GM19239 (cell line): ENCODE measurements at places on chromosomes 3 and 15.

DNA sequence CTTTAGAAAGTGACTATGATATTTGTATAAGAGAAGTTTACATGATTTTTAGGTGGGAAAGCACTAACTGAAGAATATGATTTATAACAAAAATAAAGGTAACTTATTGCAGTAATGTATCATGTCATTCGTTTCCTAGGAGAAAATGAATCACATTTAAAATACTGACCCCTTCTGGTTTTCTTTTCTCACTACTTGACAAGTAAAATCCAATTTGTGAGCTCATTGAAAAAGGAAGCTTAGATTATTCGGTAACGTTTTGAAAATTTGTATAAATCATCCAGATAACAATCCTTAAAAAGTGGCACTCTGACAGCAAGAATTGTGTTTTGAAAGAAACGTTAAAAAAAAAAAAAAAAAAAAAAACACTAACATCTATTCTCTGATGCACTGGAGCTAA, 39.0 kb downstream of the NSUN3 start:
- no peak for DNase-seq

GRCh38 chr3:193851941-193852674, 259.1 kb downstream of the OPA1 start:
- DNase-seq, result no peak

GRCh38 chr3:76585794-76586392, 454.0 kb upstream of the ROBO2 start:
- DNase-seq, result no peak

GRCh38 chr15:76674883-76675282, 230.3 kb downstream of the SCAPER start:
- no peak for DNase-seq

DNA sequence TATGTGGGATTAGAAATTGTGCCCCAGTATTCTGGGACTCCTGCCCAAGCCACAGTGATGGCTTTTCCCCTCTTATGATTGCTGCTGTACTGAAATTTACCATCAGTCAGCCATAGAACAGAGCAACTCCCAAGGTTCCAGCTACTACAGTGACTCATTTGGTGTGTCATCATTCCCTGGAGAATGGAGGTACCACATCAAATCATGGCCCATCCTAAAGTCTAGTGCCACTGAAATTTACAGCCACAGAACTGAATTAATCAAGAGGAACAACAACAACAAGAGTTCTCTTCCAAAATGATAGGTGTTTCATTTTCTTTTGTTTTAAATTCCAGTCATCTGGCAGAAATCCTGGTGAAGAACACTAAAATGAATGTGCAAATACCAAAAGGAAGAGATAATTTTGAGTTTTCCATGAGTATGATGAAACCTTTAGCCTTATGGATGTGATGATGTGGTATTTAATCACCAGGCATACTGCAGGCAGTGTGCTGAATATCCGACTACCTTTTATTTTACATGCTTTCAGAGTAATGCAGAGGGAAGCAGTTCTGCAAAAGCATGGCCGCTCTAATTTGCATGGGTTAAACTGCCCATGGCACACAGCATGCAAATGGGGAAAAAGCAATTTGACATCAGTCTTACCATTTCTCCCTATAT, 75.6 kb upstream of the SLC2A2 start:
- DNase-seq, result no peak

DNA sequence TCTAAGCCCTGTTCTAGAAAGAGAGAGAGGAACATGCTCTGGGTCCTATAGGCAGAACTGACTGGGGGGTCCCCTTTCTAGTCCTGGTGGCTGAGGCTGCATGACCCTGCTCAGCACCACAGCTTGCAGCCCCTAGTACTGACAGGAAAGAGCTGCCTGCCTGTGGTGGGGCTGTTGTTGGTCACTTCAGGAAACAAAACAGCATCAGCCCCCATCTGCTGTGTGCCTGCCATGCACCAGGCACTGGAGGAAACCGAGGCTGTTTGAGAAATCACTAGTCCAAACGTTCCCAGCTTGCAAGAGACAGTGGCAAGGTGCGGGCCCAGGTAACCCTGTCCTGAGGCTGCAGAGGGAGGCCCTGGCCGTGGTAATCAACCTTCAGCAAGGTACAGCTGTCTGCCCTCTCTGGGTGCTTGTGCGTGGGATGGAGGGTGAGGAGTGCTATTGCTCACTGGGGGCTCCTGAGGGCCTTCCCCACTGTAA, 90.6 kb downstream of the IQSEC1 start:
- no peak for DNase-seq

GRCh38 chr3:15171096-15171495, 35.0 kb upstream of the CAPN7 start:
- DNase-seq, result peak; percentile 15

GRCh38 chr15:85649372-85649771, 145.4 kb downstream of the KLHL25 start:
- DNase-seq, result no peak

GRCh38 chr15:90325726-90326125, 26.4 kb upstream of the ZNF774 start:
- DNase-seq, result no peak

GRCh38 chr15:101126618-101127505, 125.0 kb downstream of the CHSY1 start:
- no peak for DNase-seq

- DNase-seq, result no peak
Observed at GRCh38 chr3:33052671-33053070, 44.3 kb downstream of the GLB1 start.

- DNase-seq, result no peak
Observed at GRCh38 chr15:81097890-81098280, 36.2 kb upstream of the CFAP161 start.

GRCh38 chr3:172043233-172043632, 3.9 kb downstream of the FNDC3B start:
- no peak for DNase-seq

- DNase-seq, result no peak
Observed at GRCh38 chr15:76235186-76235826, 76.0 kb downstream of the ETFA start.

DNA sequence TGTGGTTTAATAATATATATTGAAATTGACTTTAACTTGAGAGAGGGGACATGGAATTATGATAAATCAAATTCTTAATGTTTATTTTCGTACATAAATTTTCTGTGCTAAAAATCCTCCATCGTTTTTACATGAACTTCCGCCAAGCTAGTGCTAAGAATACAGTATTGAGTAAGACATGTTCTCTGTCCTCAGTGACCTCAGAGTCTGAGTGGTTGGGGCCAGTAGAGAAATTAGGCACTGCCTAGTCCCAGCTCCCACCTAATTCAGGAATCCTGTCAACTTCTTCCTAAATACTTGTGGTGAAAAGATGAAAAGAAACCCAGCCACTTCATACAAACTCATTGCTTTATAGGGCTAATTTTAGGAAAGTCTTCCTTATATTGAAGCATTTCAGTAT, 110.3 kb downstream of the PPP2R3A start:
- no peak for DNase-seq

- no peak for DNase-seq
Observed at GRCh38 chr3:118089563-118089962, 945.1 kb downstream of the IGSF11 start.

GRCh38 chr3:113070681-113071113, 79.9 kb downstream of the GTPBP8 start:
- peak; percentile 50 for DNase-seq

- peak; percentile 40 for DNase-seq
Observed at GRCh38 chr3:127483902-127484591, 106.5 kb downstream of the TPRA1 start.

GRCh38 chr3:186330772-186331460, 31.1 kb downstream of the DGKG start:
- DNase-seq, result no peak

- DNase-seq, result no peak
Observed at GRCh38 chr3:16913264-16913580, 28.5 kb downstream of the PLCL2 start.

DNA sequence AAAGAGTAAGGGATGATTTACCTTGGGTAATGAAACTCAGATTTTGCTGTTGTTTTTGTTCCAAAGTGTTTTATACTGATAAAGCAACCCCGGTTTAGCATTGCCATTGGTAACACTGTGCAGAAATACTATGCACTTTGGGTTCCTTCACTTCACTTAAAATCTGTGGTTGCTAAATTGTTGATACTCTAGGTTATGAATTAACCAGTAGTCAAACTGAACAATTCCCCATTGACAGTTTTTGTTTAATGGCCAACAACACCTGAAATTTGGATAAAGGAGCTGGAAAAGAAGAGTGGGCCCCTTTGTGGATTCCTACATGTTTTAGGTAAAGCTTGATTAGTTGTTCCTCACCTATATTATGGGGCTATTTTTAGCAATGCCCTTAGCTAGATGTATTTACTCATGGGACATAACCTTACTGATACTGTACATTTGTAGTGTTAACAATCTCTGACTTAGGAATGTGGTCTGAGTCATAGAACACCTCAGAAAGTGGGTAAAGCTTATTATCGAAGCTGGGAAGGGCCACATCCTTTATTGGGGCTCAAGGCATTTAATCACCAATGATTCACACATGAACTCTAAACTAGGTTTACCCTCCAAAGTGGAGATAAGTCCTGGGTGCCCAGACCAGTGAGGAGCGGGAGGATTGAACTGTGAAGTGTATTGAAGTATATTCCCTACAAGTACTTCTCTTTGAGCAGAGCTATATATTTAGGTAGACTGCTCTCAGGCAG, 29.5 kb upstream of the THRB start:
- DNase-seq, result no peak

GRCh38 chr3:59606638-59607266, 556.9 kb upstream of the CFAP20DC start:
- no peak for DNase-seq

DNA sequence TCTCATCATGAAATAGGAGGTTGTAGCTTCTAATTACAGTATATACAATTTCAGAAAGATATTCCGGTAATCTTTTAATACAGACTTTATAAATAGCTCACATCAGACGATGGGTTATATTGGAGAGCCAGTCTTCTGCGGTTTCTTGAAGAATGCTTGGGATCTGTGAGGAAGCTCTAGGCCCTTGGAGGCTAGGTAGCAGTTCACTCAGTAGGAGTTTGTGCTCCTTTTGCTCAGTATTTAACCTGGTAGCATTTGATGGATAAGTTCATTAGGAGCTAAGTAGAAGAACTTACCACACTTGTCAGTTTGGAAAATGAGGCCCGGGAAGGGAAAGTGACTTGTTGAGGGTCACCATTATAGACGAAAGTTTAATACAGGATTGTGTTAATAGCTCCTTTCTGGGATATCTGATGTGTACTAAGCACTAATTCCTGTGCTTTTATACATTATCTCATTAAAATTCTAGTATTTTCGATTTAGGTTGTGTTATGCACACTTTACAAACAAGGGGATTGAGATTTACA, 2.8 kb downstream of the FNDC3B start:
- DNase-seq, result no peak

GRCh38 chr15:36356978-36357601, 222.3 kb upstream of the CDIN1 start:
- no peak for DNase-seq

DNA sequence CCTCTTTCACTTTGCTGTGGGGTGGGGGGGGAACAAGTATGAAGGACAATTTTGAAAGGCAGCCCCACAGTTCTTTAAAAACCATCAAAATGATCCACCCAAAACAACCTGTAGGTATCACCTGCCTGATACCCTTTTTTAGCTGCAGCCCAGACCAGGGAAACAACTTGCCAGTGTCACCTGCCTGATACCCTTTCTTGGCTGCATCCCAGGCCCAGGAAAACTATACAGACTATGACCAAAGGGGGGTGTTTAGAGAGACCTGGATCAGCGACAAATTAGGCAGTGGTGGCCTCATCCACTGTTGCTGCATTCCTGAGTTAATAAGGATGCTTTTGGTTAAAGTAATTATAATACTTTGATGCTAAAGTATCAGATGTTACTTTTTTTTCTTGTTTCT, 122.0 kb downstream of the VPS13C start:
- DNase-seq, result no peak

DNA sequence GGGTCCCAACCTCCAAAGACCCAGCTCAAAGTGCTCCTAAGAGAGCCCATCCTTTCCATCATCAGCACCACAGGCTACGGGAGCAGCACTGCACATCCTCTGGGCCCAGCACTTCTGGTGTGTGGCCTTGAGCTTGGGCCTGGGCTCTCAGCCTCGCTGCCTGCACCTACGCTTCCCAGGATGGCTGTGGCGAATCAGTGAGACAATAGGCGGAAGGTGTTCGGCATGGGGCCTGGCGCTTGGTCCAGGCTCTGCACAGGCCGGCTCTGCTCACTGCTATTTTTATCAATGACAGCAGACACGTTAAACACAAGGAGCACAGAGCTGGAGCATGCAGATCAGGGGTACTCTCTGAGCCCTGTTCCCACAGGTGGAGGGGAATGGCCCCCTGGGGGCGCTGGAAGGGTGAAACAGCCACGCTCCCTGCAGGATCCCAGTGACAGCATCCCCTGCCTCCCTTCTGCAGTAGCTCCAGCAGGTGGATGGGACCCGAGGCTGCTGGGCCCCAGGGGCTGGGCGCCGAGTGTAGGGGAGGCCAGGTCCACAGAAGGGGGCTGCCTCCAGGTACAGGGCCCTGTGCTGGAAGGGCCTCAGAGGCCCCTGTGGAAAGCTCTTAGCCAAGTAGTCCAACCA, 90.0 kb upstream of the RPL32 start:
- DNase-seq, result no peak

DNA sequence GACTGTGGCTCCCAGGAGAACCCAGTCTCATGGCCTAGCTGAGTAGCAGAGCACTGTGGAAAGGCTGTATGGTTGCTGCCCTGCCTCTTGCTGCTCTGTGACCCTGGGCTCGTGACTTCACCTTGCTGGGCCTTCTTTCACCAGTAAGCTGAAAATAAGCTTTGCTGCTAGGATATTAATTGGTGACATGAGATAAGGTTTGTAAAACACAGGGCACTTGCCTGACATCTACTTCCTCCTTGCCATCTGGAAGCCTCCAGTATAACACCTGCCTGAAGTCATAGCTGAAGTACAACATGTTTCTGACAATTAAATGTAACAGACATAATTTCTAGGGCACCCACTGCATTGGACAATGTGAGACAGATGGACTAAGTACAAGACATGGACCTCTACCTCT, 53.6 kb downstream of the CLEC3B start:
- DNase-seq, result no peak

GRCh38 chr3:24184528-24185176, 239.6 kb downstream of the NR1D2 start:
- DNase-seq, result no peak

GRCh38 chr15:38652998-38653397, 88.4 kb upstream of the RASGRP1 start:
- no peak for DNase-seq

GRCh38 chr3:145842294-145842902, 318.6 kb downstream of the PLOD2 start:
- DNase-seq, result no peak
